ENCODE measurements at places on chromosomes 3 and 15.

GRCh38 chr3:72232777-72233176 is 447.8 kb upstream of the PROK2 start:
- DNase-seq = no peak

DNA sequence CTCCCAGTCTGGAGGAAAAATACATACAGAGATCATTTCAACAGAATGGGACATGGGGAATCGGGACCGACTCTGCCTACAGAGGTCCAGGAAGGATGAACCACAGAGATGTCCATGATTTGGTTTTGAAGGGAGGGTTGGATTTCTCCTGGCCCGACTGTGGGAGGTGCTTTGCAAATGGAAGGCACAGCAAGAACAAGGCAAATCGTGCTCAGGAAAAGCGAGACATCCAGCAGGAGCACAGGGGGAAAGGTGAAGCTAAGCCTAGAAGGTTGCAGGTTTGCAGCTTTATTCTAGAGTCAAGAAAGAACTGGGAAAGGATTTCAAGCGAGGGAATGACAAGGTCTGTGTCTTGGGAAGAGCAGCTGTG is 181.9 kb downstream of the OPA1 start:
- no peak for DNase-seq

GRCh38 chr3:177379045-177379444 is 181.8 kb upstream of the TBL1XR1 start:
- no peak for DNase-seq

DNA sequence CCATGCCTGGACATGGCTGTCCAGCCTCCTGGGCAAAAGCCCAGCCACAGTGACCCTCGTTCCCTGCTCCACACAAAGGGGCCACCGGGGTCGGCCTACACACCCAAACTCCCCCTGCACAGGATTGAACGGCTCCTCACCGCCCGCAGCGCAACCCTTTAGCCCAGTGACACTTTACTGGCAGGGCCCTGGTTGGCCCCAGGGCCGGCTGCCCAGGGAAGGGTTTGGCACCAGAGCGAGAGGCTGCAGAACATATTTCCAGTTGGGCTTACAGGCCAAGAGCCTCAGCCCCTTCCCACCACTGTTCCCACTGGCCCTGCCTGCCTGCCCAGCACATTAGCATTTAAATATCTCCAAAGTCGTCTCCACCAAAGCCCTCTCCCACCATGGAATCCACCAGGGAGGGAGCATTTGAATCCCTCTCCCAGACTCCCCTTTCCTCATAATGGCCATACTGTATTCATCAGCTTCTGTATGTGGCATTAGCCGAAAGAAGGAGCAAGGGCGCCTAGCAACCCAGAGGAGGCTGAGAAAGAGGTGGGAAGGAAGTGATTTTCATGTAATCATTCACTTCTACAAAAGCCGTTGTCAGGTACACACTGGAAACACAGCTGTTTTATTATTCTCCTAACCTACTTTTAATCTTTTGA is 85.4 kb downstream of the SLC6A11 start:
- no peak for DNase-seq

- no peak for DNase-seq
Measured at GRCh38 chr3:60053526-60054265, 1003.9 kb upstream of the CFAP20DC start.

DNA sequence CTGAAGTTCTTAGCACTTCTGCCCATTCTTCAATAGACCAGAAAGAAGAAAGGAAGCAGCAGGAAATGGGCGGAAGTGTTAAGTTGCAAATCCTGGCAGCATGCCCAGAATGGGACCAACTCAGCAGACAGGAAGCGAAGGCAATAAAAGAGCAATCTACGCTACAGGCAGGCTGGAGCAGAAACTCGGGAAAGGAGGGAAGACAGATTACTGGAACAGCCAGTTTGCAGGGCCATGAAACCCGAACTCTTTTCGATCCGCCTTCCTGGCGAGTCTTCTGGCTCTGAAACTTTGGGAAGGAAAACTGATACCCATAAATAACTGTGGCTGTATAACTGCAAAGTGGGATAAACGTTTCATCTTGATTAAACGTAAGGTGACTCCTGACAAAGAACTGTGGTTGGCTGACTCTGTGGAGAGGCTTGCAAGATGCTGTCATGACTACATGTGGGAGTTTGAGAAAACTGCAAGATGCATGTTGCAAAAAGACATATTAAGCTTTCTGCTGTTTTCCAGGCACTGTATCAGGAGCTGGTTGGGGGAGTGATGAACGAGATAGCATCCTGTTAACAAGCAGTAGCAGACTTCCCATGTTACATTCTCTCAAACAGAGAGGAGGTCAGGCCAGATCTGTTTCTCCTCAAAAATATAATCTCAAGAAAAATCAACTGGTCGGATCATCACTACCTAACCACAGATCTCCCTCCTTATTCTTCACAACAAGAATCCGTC is 67.8 kb downstream of the FMN1 start:
- no peak for DNase-seq

GRCh38 chr3:142530296-142530695 is 48.2 kb downstream of the ATR start:
- no peak for DNase-seq

DNA sequence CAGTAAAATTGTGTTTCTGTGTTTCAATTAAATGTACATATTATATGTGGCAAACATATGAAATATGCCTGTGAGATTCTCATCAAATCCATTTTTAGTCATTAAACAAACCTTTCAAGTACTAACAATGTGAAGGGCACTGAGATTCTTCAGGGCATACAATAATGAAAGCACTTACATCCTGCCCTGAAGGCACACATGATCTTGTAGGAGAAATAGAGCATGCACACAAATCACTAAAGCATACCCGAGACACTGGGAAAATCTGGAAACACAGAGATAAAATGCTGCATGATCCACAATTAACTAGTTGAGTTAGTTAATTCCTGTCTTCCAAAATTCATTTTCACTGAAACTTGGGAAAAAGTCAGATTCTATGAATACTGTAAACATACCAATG is 810.5 kb upstream of the NECTIN3 start:
- no peak for DNase-seq

GRCh38 chr3:19446138-19446537 is 297.8 kb downstream of the KCNH8 start:
- no peak for DNase-seq

DNA sequence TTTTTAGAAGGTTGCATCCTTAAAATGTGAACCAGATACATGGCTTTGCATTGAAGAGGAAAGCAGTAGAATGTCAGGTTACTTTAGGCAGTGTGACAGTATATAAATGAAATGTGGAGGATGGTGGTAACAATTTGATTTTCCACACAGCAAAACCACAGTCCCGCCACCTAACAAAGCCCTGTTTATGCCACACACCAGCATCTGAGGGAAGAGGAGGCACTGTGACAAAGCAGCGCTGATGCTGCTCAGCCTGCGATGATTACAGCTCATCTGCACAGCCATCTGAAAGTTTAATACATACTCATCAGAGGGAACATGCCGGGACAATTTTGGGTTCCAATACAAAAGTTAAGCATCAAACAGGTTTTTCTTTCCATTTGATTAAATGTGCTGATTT is 8.9 kb downstream of the RNF7 start:
- no peak for DNase-seq

DNA sequence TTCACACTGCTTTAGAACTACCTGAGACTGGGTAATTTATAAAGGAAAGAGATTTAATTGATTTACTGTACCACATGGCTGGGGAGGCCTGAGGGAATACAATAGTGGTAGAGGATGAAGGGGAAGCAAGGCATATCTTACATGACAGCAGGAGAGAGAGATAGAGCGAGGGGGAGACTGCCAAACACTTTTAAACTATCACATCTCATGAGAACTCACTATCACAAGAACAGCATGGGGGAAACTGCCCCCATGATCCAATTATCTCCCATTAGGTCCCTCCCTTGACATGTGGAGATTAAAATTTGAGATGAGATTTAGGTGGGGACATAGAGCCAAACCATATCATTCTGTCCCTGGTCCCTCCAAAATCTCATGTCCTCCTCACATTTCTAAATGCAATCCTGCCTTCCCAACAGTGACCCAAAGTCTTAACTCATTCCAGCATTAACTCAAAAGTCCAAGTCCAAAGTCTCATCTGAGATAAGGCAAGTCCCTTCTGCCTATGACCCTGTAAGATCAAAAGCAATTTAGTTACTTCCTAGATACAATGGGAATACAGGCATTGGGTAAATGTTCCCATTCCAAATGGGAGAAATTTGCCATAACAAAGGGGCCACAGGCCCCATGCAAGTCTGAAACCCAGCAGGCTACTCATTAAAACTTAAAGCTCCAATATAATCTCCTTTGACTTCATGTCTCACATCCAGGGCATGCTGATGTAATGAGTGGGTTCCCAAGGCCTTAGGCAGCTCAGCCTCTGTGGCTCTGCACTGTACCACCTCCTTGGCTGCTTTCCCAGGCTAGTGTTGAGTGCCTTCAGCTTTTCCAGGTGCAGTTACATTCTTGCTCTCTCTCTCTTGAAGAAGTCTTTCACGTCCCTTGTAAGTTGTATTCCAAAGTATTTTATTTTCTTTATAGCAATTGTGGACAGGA is 481.7 kb upstream of the TGFBR2 start:
- no peak for DNase-seq

DNA sequence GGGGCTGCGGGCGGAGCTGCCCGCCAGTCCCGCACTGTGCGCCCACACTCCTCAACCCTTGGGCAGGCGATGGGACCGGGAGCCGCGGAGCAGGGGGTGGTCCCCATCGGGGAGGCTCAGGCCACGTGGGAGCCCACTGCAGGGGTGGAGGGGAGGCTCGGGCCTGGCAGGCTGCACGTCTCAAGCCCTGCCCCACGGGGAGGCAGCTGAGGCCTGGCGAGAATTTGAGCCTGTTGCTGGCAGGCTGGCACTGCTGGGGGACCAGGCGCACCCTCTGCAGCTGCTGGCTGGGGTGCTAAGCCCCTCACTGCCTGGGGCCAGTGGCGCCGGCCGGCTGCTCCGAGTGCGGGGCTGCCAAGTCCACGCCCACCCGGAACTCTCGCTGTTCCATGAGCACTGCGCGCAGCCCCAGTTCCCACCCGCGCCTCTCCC is 34.3 kb downstream of the NKIRAS1 start:
- no peak for DNase-seq

DNA sequence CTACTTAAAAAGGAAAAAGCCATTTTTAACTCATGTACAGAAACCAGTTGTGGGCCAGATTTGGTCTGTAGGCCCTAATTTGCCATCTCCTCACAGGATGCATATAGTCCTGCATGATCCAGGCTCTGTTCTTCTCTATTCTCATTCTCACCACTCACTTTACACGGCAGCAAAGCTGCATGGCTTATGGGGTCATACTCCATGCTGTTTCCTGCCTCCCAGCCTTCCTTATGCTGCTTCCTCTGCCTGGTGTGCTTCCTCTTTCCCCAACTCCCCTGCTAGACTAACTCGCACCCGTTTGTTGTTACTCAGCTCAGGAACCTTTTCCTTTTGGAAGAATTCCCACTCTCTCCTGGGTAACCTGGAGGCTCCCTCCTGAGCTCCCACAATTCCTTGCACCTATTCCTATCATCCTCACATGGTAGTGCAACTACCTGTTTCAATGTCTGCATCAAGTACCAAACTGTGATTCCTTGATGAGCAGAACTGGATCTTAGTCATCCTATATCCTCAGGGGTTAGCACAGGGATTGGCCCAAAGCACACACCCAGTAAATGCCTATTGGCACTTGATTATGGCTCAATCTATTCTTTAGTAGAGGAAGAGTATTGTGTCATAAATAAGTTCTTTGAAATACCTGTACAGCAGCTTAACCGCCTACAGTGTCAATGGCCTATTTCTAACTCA is 172.1 kb upstream of the MITF start:
- DNase-seq = no peak

GRCh38 chr3:25448750-25449692 is 21.0 kb downstream of the RARB start:
- DNase-seq = no peak

- DNase-seq = no peak
Measured at GRCh38 chr3:127711021-127711695, 38.4 kb downstream of the ABTB1 start.

- no peak for DNase-seq
Measured at GRCh38 chr15:74269362-74270035, 33.4 kb downstream of the CCDC33 start.

DNA sequence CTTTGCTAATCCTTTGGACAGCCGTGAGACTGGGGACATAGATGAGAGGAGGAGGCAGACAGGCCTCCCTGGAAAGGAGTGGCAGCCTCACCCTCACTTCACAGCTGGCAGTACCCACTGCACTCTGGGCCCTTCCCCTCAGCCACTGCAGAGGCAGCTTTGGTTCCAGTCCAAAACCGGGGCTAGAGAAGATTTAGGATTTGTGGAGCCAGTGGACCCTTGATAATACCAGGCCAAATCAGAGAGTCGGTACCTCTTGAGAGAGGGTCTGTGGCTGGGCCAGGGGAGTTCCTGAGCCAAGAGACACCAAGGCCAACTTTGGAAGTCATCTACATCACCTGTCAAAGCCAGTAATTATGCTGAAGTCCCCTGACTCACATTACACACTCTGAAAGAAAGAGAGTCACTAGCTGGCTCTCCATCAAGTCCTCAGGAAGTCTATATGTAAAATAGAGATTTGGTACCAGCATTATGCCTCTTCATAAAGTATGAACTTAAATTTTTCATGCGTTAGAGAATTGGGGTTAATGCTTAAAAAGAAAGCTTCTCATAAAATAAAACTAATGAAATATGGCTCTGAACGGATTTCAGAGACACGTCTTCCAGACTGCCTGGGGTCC is 244.1 kb upstream of the SEMA6D start:
- no peak for DNase-seq

DNA sequence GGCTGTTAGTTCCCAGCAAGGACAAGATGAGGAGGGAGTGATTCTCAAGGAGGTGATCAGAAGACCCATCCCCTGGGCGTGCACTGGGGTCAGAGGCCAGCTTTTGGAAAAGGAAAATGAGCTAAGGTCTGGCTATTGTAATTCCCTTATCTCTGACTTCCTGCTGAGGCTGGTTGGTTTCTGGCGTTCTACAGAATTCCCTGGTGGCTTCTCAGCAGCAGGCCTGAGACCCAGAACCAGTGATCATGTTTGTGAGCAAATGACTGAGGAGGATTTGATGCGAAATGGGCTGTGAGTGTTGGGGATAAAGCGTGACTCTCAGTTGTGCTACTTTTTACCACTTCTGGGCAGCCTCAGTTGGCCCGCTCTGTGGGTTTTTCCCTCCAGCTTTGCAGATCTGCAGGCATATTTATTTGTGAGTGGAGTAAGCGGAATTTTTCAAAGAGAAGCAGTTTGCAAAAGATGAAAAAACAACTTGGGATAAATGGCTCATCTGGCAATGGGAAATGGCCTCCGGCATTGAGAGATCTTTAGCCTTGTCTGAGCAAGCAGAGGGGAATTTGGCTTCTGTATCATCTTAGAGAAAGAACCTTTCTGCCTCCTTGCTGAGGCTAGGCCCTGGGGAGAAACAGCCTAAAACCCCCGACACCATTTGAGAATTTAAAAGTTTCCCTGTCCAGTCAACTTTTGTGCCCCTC is 102.7 kb downstream of the SLCO3A1 start:
- DNase-seq = no peak

DNA sequence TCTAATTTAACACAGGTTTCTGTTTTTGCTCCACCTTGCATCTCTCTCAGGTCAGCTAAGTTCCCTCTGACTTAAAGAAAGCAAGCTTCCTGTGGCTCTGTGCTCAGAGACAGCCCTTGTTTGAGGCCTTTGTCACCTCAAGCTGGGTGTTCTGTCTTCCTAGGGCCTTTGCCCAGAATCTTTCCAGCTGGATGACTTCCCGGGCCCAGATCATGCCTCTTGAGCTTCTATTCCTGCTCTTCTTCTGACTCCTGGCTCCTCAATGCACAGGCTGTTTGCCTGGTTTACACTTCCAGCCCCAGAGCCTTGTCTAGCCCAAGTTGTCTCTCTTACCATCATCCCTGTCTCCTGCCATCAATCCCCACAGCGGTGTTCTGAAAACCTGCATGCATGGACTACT is 300.6 kb downstream of the VPS13C start:
- DNase-seq = no peak
